ENCODE measurements at places on chromosomes 7 and 10.

DNA sequence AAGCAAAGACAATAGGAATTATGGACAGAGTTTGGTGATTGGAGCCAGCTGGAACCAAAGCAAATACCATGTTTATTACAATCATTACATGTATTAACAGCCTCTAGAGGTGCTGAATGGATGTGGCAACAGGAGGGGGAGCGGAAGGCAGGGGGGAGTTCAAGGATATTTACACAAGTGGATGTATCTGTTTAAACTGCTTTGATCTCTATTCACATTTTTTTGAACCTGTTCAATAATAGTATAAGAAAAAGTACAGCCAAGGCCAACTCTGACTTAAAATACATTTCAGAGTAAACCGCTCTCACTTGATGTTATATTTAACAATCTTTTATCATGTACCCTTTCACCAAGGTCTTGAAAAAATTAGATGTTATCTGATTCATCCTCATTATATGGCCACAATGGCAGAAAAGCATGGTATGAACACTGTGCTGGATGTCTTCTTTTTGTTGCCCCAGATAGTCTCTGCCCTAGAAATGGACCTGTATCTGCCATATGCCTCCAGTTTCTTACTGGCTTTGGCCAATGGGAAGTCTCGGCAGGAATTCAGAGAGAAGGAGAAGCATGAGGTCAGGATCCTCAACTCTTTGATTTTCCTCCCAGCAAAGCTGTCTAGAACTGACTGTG, 88.2 kb upstream of the FAM133B start:
- DNase-seq = no peak

DNA sequence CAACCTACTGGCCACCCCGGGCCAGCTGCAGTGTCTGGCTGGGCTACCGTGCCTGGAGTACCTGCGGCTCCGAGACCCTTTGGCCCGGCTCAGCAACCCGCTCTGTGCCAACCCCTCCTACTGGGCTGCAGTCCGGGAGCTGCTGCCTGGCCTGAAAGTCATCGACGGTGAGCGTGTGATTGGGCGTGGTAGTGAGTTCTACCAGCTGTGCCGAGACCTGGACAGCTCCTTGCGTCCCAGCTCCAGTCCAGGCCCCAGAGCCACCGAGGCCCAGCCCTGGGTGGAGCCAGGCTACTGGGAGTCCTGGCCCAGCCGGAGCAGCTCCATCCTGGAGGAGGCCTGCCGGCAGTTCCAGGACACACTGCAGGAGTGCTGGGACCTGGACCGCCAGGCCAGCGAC, 4.2 kb downstream of the RARRES2 start:
- no peak for DNase-seq

- DNase-seq = no peak
These were observed 3.6 kb upstream of the CDH23 start for GRCh38 chr10:71392791-71393781.

GRCh38 chr7:18835001-18835690, 282.3 kb downstream of the TWIST1 start:
- DNase-seq = no peak

GRCh38 chr7:112748381-112748780, 41.8 kb downstream of the TMEM168 start:
- DNase-seq = no peak

GRCh38 chr7:7567898-7568531, 1.3 kb downstream of the MIOS start:
- DNase-seq = no peak

DNA sequence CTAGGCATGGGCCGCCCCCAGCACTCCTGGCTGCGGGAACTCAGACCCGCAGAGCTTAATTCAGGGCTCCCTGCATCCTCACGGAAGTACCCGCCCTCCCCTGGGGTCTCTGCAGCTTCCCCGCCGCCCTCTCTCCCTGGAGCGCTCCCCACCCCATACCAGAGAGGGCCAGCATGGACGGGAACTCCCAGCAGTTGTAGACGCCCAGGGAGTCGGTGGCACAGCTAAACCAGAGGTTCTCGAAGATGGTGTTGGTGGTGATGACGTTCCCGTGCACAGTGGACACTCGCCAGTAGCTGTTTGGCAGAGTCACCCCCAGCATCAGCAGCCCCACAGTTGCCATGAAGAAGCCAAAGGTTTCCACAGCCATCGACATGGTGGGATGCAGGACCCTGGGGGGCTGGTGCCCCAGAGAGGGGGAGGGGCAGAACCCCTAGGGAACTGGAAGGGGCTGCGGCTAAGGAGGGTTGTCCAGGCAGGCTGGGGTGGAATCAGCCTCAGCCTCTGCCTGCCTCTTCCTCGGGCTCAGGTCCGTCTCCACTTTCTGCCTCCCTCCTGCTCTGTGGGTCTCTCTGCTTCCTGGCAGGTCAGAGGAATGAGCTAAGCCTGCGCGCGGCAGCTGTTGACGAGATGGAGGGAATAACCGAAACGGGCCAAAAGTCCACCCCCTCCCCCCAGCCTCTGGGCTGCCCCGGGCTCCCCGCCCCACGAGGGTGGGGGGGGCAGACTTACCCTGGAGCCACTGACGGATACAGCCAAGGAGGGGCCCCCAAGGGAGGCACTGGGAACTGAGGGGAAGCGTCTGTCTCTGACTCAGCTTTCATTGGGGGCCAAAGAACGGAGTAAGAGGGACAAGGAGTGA, at the start of gene CLDN15:
Gene CLDN15, minus strand, starts transcription at position 597 of the 862 bp plus-strand sequence. Its CDS starts 221 bp downstream, at position 376.
- no peak for DNase-seq

DNA sequence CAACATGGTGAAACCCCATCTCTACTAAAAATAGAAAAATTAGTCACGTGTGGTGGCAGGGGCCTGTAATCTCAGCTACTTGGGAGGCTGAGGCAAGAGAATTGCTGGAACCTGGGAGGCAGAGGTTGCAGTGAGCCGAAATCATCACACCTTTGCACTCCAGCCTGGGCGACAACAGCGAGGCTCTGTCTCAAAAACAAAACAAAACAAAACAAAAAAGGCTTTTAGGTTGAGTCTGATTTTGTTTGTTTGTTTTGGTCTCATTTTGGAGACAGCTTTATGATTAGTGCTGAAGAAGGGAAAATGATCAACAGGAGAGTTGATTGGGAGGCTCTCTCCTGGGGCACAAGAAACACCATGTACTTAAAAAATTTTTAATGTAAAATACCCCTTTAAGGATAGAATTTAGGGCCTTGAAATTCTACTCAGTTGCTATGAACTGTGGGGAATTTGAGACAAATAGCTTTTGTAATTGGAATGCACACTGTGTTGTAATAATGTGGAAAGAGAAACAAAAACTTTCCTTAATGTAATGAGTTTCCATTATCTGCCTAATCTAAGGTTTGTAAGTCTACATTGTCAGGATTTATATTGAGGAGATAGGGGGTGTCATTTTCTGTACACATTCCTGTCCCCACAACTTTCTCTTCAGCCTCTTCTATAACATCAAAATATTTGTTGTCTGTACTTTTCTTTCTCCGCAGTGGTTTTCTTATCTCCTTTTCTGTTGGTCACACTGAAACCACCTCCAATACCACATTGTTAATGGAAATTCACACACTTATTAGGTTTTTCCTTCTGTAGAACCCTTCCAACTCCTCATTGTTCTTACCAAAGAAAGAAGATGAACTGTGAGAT, 41.3 kb downstream of the ARID5B start:
- no peak for DNase-seq

DNA sequence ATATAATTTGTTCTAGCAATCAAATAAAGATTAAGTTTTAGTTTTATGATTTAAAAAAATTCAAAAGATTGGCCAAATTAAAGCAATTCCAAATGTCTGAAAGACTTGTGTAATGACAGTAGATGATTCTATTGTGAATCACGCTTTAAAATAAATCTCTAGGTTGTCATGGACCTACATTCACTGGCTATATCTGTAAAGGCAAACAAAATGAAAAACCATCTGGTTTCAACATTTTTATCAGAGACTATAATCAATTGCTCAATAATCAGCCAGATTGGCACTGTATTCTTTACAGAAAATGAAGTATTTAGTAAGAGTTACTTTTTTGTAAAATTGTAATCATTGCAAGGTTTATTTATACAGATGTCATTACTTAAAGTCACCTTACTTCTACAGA, 60.7 kb downstream of the DGKB start:
- DNase-seq = no peak

- no peak for DNase-seq
These were observed 143.0 kb downstream of the KIAA1217 start for GRCh38 chr10:24351961-24352360.

GRCh38 chr10:113216102-113216501, 266.1 kb downstream of the TCF7L2 start:
- DNase-seq = no peak

- DNase-seq = no peak
These were observed 171.4 kb upstream of the INHBA start for GRCh38 chr7:41874201-41874785.

DNA sequence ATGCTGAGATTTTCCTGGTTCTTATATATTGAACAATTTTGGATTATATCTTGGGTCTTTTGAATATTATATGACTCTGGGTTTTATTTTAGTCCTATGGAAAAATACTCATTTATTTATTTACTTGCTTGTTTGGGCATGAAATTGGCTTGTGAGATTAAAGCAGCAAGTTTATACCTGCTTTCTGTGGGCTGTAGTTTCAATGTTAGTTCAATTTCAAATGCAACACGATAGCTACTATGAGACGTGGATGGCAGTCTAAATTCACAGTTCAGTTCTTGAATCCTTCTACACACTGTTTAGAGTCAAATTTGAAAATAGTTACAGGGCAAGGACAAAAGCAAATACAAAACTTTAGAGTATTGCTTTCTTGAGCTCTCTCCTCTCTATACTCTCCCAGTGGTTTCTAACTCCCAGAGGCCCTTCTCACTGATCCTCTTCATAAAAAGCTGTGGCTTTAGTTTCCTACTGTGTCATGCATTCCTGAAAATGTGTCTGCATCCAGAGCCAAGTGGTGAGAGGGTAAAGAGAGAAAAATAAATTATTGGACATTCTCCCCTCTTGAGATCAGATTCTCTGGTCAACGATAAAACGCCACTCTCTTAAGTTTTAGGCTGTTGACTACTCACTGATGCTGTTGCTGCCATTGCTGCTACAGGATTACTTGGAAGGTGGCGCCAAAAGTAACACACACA, 34.4 kb downstream of the POLR1F start:
- no peak for DNase-seq

- DNase-seq = no peak
These were observed 53.2 kb downstream of the ELFN1 start for GRCh38 chr7:1723254-1723653.

- no peak for DNase-seq
These were observed at the start of gene INHBA for GRCh38 chr7:41702635-41703371. Gene INHBA (minus strand): TSS chr7:41703090. CDS start chr7:41700374, 2,716 bp downstream.

DNA sequence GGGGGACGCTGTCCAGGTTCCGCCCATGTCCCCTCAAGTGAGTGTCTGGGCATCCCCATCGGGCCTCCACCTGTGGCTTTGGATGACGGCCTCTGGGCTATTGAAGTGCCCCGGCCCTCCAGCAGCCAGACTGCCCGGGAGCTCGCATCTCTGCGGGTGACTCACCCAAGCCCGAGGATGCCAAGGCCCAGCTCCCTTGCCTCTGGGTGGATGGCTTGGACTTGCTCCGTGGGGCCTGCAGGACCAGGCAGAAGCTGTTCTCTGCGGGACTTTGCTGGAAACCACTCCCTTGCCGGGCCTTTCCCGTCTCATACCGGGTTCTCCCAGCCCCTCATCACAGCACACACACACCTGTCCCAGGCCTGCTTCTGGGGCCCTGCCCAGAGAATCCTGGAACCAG, 22.4 kb downstream of the DPYSL4 start:
- DNase-seq = no peak

DNA sequence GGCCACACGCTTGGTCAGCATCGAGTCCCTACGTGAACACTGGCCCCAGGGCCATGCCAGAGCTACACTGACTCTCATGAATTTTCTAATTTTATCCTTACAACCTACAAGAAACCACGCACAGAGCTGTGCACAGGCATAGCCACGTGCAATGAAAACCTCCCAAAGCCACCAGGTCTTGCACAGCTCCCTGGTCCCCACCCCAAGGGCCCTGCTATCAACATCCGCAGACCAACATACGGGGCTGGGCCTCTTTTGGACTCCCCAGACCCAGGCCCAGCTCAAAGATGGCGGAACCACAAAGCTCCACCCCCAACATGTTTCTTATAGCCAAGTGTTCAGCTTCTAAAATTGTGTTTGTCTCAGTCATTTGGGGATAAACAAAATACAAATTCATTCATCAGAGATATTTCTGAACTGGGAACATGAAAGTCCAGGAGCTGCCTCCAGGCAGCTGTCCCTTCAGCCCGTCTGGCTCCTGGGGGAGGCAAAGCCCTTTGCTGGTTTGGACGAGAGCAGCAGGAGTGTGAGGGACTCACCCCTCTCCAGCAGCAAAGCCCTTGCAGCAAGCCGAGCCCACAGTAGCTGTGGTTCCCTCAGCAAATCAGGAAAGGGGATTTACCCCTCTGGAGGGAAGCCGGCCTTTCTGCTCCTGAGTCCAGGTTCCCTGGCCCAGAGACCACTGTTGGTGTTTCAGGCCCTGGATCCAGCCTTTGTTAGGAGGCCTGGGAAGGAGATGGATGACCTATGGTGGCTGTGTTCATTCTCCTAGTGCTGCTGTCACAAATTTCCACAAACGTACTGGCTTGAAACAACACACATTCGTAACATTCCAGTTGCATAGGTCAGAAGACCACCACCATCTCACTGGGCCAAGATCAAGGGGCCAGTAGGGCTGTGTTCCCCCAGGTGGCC, 75.1 kb downstream of the OAT start:
- no peak for DNase-seq

DNA sequence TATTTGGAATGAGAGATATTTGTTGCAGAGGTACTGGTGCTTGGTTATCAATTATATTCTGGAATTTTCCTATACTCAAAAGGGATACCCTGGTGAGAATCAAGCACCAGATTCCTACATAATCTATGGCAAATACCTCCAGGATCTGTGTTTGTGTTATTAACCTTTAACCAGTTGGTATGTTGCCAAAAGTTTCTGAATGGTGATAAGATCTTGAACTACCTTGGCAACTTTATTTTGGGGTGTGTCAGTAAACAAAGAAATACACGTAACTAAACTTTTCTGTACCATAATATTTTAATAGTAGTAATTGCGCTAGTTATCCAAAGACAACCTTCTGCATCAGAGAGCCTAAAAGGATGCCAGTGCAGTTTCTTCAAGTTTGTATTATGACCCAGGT, 13.4 kb downstream of the SCIN start:
- DNase-seq = no peak

DNA sequence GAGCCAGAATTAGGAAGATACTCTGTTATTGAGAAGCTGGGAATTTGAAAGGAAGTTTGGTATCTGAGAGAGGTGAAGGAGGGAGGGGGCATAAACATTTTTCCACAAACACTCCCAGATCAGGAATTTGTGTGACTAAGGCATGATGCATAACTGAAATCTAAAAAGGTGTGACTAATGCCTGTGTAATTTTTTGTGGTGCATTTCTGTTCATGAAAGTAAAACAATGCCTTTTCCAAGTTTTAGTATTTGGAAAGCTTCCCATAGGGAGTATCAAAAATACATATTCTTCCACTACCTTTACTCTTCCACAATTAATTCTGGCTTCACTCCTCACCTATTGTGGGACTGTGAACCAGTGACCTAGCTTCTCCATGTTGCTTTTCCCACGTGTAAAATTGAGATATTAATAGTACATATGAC, 56.4 kb upstream of the CAV2 start:
- no peak for DNase-seq

DNA sequence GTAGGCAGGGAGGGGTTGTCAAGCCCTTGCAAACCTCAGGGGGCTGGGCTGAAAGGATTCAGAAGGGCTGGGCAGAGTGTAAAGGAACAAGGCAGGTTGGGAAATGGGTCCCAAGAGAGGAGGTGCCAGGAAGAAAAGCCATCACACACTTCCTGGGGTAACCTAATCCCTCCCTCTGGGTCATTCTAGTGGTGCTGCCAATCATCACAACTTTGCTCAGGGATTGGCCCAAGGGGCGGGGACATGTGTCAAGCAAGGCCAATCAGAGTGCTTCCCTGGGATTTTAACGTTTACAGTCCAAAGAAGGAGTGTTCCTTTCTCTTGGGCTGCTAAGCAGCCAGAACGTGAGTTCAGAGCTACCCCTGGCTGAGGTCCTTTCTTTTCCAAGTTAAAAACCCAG, 57.1 kb upstream of the NPTX2 start:
- DNase-seq = no peak
